ENCODE measurements at places on chromosomes 6 and 20.

- no peak for DNase-seq
Measured at GRCh38 chr6:151488226-151488625, 5.6 kb upstream of the CCDC170 start.

GRCh38 chr6:84906514-84906913 is 142.1 kb upstream of the TBX18 start:
- no peak for DNase-seq

DNA sequence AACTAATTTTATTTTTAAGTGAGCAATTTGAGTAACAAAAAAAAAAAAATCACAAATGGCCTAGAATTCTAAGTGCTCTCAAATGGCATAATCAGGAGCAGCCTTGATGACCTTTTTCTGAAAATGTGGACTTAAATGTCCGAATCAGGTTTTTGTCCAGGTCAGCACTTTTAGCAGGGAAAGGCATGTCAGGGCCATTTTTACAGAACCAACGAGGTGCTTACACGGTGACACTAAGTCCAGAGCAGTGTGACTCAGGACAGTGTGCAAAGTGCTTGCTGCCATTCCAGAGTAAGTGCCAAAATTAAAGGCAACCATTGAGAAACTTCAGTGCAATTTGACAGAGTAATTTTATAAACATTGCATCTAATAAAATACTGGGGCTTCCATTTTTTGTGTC is 127.8 kb downstream of the KIF16B start:
- no peak for DNase-seq

DNA sequence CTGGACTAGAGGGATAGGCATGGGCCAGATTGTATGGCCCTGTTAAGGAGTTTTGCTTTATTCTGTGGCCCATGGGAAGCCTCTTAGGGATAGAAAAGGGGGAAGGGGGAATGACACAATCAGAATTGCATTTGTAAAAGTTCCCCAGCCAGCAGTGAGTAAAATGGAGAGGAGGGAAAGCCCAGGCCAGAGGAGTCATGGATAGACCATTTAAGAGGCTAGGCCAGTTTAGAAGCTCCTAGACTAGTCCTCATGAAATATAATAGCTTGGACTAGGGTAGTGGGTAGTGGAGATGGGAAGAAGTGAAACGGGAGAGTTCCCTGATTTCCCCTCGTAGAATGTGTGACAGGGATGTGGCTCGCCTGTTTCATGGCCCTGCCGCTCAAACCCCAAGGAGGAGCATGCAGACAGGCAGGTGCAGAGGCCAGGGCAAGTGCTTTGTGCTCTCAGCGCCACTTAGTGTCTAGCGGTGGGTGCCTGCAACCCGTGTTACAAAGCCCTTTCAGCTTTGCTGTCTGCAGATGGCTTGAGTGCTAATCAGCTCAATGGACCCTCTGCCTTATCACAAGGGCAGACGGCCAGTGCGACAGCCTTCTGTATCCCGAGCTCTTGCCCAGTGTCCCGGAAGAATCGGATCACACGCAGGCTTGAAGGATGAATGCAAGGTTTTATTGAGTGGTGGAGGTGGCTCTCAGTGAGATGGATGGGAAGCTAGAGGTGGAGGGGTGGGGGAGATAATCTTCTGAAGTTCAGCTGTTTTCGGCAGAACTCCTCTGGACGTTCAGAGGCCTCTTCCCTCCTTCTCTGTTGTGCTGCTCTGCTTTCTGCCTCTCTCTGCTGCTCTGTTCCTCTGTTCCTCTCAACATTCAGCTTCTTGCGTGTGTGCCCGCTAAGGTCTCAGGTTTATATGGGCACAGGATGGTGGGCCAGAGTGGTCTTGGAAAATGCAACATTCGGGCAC is 141.1 kb downstream of the CEP57L1 start:
- DNase-seq: no peak

- DNase-seq: no peak
Measured at GRCh38 chr6:43927532-43928210, 157.7 kb downstream of the VEGFA start.

Measured in NCI-H748 treated with DMSO at 0.1 percent for 48 hours (cell line).